ENCODE measurements at places on chromosomes 4 and X. TPM values are rescaled to one million over a fixed set of nuclear protein-coding genes. Genes with fewer than 3 reads are reported as not detected.

GRCh38 chrX:20352504-20352903 lies 85.8 kb upstream of the RPS6KA3 start:
- H3K4me1 ChIP-seq = no peaks in the 10 kb centered on the region
- no peak overlapping the region for H3K27ac ChIP-seq

- H3K27me3 ChIP-seq = no peaks in the 10 kb centered on the region
- H3K27ac ChIP-seq = no peak overlapping the region
- no peaks in the 10 kb centered on the region for H3K36me3 ChIP-seq
- no peak for DNase-seq
- H3K4me3 ChIP-seq = no peak overlapping the region
Observed at GRCh38 chr4:73653695-73654106, 33.5 kb upstream of the RASSF6 start.

GRCh38 chr4:7647186-7647585 lies 212.5 kb upstream of the PSAPL1 start:
- no peak overlapping the region for H3K4me3 ChIP-seq
- no peak overlapping the region for H3K27ac ChIP-seq
- peak; percentile 62 for DNase-seq

DNA sequence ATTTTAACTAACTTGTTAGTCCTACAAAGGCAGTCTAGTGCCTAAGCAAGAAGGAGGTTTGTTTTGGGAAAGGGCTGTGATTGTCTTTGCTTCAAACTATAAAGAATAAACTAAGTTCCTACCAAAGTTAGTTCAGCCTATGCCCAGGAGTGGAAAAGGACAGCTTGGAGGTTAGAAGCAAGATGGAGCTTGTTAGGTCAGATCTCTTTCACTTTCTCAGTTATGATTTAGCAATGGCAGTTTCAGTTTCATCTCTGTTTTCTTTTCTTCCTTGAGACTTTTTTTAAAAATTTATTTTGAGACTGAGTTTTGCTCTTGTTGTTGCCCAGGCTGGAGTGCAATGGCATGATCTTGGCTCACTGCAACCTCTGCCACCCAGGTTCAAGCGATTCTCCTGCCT lies 82.9 kb upstream of the NLGN4X start:
- H3K36me3 ChIP-seq = no peaks in the 10 kb centered on the region
- H3K27me3 ChIP-seq = no peaks in the 10 kb centered on the region
- no peak overlapping the region for H3K27ac ChIP-seq
- no peak overlapping the region for H3K4me3 ChIP-seq
- DNase-seq = no peak
- H3K4me1 ChIP-seq = no peaks in the 10 kb centered on the region

GRCh38 chr4:128908735-128909134 lies 99.2 kb downstream of the JADE1 start:
- H3K27ac ChIP-seq = peak overlapping the region; percentile 75
- H3K27me3 ChIP-seq = no peaks in the 10 kb centered on the region
- H3K4me1 ChIP-seq = peaks cover 16% of the 10 kb centered on the region
- no peak for DNase-seq
- H3K4me3 ChIP-seq = no peak overlapping the region

DNA sequence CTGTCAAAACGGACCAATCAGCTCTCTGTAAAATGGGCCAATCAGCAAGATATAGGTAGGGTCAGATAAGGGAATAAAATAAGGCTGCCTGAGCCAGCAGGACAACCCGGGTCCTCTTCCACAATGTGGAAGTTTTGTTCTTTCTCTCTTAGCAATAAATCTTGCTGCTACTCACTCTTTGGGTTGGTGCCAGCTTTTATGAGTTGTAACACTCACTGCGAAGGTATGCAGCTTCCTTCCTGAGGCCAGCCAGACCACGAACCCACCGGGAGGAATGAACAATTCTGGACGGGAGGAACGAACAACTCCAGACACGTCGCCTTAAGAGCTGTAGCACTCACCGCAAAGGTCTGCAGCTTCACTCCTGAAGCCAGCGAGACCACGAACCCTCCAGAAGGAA lies 287.8 kb downstream of the RAPGEF2 start:
- no peaks in the 10 kb centered on the region for H3K4me1 ChIP-seq
- no peak overlapping the region for H3K27ac ChIP-seq

GRCh38 chr4:104138116-104138515 lies 356.6 kb downstream of the CXXC4 start:
- no peak overlapping the region for H3K27ac ChIP-seq
- no peaks in the 10 kb centered on the region for H3K4me1 ChIP-seq
- DNase-seq = no peak
- H3K36me3 ChIP-seq = no peaks in the 10 kb centered on the region
- no peaks in the 10 kb centered on the region for H3K27me3 ChIP-seq

DNA sequence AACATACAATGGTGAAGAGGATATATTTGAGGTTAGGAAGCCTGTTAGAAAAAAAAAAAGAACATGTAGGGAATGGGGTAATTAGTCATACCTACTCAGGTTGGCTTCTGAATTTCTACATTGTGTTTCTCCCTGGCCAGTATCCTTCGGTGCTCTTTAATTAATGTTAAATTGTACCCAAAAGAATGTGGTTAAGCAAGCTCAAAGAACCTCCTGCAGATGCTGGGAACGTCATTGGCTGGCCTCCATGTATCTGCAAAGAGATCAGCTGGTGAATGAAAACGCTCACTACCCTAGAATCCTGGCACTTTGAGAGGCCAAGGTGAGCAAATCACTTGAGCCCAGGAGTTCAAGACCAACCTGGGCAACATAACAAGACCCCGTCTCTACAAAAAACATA lies 942.3 kb upstream of the PRKX start:
- H3K27me3 ChIP-seq = no peaks in the 10 kb centered on the region
- H3K36me3 ChIP-seq = no peaks in the 10 kb centered on the region
- no peaks in the 10 kb centered on the region for H3K4me1 ChIP-seq
- no peak overlapping the region for H3K27ac ChIP-seq
- DNase-seq = no peak
- no peak overlapping the region for H3K4me3 ChIP-seq

GRCh38 chr4:185127021-185127925 lies 15.8 kb upstream of the SLC25A4 start:
- H3K27ac ChIP-seq = no peak overlapping the region
- no peak for DNase-seq
- H3K36me3 ChIP-seq = no peaks in the 10 kb centered on the region
- H3K27me3 ChIP-seq = peaks cover 19% of the 10 kb centered on the region
- peaks cover 5% of the 10 kb centered on the region for H3K4me1 ChIP-seq

DNA sequence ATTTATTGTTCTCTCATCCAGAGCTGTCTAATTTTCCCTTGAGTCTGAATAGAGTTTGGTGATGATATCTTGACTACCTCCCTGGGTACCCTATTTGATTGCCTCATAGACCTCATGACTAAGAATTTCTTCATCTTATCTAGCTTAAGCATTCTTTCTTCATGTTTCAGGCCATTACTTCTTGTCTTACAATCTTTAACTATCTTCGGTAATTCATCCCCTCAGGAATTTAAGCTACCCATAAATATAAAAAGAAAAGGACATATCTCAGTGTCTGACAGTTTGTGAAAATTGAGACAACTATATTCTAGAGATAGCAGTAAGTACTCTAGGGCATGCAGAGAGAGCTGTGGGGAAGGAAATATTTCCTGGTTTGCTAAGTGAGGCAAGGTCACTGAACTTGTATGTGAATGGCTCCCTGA lies 466.1 kb upstream of the GRID2 start:
- no peak overlapping the region for H3K4me3 ChIP-seq
- no peak overlapping the region for H3K27ac ChIP-seq
- no peaks in the 10 kb centered on the region for H3K36me3 ChIP-seq
- H3K27me3 ChIP-seq = no peaks in the 10 kb centered on the region

DNA sequence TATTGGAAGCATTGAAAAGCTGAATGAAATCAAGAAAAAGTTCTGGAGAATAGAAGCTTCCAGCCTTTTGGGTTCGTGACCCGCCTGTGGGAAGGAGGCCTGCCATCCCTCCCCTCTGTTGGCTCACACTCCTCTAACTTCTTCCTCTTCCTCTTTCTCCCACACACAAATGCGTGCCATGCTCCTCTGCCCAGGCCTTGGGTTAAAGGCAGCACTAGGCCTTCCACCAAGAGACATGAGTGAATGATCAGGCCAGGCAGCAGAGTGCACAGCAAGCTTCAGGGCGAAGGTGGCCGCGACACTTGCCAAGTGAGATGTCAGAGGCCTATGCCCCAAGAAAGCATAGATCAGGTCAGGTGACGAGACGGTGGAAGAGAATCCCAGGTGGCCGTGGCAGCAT lies 38.4 kb downstream of the FAM193A start:
- no peak overlapping the region for H3K27ac ChIP-seq
- no peak for DNase-seq
- H3K36me3 ChIP-seq = no peaks in the 10 kb centered on the region
- no peaks in the 10 kb centered on the region for H3K27me3 ChIP-seq
- peaks cover 10% of the 10 kb centered on the region for H3K4me1 ChIP-seq
- H3K4me3 ChIP-seq = no peak overlapping the region

- DNase-seq = no peak
- peaks cover 17% of the 10 kb centered on the region for H3K4me1 ChIP-seq
- H3K27me3 ChIP-seq = no peaks in the 10 kb centered on the region
- no peak overlapping the region for H3K27ac ChIP-seq
Observed at GRCh38 chr4:3283916-3284315, 8.9 kb upstream of the RGS12 start.

DNA sequence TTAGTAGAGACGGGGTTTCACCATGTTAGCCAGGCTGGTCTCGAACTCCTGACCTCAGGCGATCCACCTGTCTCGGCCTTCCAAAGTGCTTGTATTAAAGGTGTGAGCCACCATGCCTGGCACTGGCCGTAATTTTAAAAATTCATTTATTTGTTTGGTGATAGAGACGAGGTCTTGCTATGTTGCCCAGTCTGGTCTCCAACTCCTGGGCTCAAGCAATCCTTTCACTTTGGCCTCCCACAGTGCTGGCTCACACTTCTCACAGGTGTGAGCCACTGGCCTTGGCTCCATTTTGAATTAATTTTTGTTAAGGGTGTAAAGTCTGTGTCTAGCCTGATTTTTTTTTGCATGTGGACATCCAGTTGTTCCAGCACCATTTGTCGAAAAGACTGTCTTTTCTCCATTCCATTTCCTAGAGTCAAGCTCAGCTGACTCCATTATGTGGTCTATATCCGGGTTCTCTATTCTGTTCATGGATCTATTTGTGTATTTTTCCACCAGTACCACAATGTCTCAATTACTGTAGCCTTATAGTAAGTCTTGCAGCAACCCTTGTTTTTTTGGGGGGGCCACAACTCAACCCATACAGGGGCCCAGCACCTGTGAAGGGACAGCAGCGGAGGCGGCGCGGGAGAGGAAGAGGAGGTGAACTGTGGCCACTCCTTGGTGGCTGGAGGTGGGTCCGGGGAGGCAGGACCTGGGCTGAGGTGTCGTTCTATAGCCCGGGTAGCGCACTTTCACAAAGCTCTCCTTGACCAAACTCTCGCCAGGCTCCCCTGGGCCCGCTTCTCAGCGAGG lies 1.5 kb upstream of the NSD2 start:
- H3K4me3 ChIP-seq = peak overlapping the region; percentile 88
- H3K27me3 ChIP-seq = no peaks in the 10 kb centered on the region
- H3K36me3 ChIP-seq = no peaks in the 10 kb centered on the region
- H3K4me1 ChIP-seq = no peaks in the 10 kb centered on the region

DNA sequence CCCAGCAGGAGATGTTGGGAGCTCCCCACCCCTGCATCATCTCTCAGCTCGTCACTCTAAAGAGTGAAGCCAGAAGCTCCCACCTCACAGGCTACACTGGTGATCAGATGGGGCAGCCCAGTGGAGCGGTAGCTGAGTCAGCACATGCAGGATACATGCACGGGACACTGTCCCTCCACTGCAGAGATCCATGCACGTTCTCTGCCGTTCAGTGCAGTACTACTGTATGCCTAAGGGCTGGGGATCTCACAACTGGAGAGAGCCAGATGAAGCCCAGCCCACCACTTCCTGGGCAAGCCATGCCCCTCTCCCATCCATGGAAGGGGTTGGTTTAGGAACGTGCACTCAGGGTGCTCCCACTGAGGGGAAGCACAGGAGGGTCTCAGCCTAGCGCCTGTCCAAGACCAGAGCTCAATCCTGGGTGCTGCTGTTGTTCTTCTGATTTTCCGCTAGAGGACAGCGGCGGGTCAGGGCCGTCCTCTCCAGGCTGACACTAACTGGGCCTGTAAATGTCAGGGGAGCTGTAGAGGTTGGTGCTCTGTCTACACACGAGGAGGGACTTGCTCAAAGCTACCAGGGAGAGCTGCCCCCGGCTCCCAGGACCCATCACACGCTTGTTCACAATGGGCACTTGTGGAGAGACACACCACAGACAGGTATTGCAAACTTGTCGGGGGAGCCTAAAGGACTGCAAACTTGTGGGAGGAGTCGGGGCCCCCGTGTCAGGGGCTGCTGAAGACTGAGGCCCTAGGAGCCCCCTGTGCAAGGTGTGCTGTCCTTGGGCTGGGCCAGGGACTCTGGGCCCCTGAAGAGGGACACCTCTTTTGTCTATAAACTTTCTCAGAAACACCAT lies 18.2 kb upstream of the ABLIM2 start:
- no peak overlapping the region for H3K27ac ChIP-seq
- H3K27me3 ChIP-seq = no peaks in the 10 kb centered on the region
- no peak overlapping the region for H3K4me3 ChIP-seq

- peak overlapping the region; percentile 28 for H3K27ac ChIP-seq
- no peak overlapping the region for H3K4me3 ChIP-seq
- no peaks in the 10 kb centered on the region for H3K36me3 ChIP-seq
- no peaks in the 10 kb centered on the region for H3K27me3 ChIP-seq
Observed at GRCh38 chrX:147900349-147900748, 11.4 kb upstream of the FMR1 start.

GRCh38 chr4:48275247-48275646 lies 5.6 kb upstream of the TEC start:
- no peak for DNase-seq
- peaks cover 5% of the 10 kb centered on the region for H3K4me1 ChIP-seq
- H3K27ac ChIP-seq = no peak overlapping the region
- H3K27me3 ChIP-seq = no peaks in the 10 kb centered on the region
- H3K4me3 ChIP-seq = no peak overlapping the region

GRCh38 chr4:139791681-139792080 lies 126.1 kb downstream of the MGST2 start:
- no peak overlapping the region for H3K27ac ChIP-seq
- no peak overlapping the region for H3K4me3 ChIP-seq

Gene NEIL3
- 0.30 TPM for polyA plus RNA-seq

Gene RNF128
- polyA plus RNA-seq = not detected

Gene SH3TC1
- 23.5 TPM for polyA plus RNA-seq

Gene SLAIN2
- 7.8 TPM for polyA plus RNA-seq

Gene NAP1L3
- polyA plus RNA-seq = 1.8 TPM

Gene DIPK2B
- polyA plus RNA-seq = 0.96 TPM

Gene SULT1B1
- polyA plus RNA-seq = 4.3 TPM

Gene PLA2G12A
- 2.6 TPM for polyA plus RNA-seq

Gene PLXNB3
- polyA plus RNA-seq = 0.49 TPM

Gene FAT4
- 0.90 TPM for polyA plus RNA-seq

Data from spleen (tissue), 13 donors.